ENCODE measurements at places on chromosomes 4 and X.

- DNase-seq, result no peak
Observed at GRCh38 chrX:20029728-20030127, 38.9 kb upstream of the BCLAF3 start.

DNA sequence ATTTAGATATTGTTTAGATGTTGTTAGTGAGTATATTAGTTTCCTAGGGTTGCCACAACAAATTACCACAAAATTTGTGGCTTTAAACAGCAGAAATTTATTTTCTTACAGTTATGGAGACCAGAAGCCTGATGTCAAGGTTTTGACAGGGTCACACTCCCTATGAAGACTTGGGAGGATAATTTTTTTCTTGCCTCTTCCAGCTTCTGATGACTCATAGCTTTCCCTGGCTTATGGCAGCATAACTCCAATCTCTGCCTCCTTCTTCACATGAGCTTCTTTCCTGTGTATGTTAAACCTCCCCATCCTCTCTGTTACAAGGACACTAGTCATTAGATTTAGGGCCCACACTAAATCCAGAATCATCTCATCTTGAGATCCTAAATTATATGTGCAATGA lies 20.9 kb upstream of the RAB40A start:
- DNase-seq, result no peak

DNA sequence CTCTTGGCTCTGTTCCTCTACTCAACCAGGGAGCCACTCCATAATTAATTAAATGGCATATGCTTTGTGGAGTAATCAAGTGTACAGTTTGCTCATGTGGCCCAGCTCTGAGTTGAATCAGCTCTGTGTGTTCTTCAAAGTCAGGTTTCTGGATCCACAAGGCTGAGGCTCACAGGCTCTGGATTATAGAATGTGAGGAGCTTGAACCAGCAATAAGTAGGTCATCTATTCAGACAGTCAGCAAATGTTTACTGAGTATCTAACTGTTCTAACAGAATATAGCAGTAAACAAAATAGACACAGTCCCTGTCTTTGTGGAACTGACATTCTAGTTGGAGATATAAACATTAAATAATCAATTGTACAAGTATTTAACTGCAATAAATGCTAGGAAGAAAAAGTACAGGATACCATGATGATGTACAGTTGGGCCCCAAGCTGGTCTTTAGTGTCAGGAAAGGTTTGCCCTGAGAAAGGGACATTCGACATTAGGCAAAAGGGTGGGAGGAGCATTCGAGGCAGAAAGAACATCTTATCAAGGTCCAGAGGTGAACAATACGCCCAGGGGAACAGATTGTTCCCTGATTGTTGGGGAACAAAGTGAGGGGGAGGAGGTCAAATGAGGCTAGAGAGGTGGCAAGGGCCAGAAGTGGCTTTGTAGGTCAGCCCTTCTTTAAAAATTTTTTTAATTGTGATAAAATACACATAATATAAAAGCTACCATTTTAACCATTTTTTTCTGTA lies 20.5 kb upstream of the TSR2 start:
- no peak for DNase-seq

GRCh38 chrX:23373129-23373804 lies 38.6 kb downstream of the PTCHD1 start:
- DNase-seq, result no peak

DNA sequence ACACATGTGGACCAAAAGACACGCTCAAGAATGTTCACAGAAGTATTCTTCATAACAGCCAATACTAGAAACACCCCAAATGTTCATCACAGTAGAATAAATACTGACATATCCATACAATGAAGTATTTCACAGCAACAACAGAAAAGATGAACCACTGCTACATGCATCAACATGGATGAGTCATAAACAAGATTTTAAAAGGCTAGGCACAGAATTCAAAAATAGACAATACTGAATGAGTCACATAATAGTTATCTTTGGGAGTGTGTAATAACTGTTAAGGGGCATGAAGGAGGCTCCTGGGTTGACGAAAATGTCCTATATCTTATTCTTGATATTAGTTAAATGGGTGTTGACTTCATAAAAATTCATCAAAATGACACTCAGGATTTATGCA lies 43.5 kb downstream of the CLOCK start:
- DNase-seq, result no peak

DNA sequence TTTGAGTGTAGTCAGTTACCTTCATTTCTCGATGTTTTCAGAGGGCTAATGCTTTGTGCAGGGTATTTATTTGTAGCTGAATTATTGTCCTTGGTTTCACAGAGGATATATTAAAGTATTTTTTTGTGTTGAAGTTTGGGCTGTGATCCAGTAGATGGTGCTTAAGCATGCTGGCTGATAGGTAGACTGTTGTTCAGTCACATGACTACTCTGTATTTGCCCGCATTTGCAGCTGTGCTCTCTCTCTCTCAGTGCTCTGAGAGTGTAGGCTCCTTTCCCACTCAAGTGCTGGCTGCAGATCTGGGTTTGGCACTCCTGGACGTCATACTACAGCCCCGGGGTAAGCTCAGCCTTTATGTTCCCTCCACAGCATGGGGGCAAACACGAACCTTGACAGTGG lies 21.7 kb downstream of the RAB40AL start:
- no peak for DNase-seq

DNA sequence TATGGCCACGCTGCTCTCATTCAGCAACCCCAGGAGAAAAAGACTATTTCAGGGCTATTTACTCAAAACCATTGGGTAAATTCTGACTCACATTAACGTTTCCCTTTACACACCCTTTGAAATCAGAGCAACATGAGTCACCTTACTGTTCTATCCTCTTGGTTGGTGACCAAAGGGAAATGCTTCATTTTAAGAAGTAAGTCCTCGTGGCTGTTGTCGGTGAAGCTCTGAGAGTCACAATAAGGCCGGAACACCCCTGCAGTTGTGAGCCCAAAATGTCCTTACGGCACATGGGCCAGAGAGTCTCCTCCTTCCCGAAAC lies 56.3 kb upstream of the SPRY1 start:
- no peak for DNase-seq

- no peak for DNase-seq
Observed at GRCh38 chr4:143986180-143986579, 33.0 kb downstream of the GYPB start.

- DNase-seq, result no peak
Observed at GRCh38 chr4:100555611-100556337, 38.0 kb upstream of the EMCN start.

DNA sequence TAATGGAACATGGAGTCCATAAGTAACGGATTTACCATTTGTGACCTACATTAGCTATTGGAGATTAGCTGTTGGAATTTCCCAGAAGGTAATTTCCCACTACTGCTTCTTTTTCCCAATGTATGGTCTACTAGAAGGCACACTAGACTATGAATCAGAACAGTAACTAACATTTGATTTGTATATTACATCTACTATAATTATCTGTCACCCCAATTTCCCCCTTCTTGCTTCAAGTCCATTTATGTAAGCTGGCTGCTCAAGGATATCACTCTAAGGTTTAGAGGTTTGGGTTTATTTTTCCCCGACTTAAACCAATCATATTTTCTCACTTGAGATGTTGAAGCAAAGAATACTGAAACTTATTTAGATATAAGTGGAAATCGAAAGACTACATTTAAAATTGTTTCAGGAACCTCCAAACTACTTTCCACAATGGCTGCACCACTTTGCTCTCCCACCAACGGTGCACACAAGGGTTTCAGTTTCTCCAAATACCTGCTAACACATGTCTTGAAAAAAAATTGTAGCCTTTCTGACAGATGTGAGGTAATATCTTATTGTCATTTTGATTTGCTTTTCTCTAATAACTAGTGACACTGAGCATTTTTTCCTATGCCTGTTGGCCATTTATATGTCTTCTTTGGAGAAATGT lies 33.3 kb upstream of the H2AZ1 start:
- DNase-seq, result no peak

GRCh38 chr4:140374130-140374477 lies 658 bp downstream of the SCOC start:
- DNase-seq, result no peak

DNA sequence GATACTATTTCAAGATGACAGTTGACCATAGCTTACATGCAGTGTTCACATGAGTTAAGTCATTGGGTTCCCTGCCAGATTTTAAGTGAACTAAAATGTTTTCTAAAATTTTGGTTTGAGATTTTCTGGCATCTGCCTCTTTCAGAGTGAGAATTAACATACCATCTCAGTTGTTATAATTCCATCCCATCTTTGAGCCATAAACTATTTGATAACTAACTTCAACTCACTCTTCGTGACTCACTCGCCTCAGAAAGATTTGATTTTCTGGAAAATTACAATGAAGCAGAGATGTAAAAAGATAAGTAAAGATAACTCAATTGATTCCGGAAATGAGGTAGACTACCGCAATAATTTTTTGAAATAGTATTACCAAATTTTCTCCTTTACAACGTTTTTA lies 61.8 kb downstream of the HMGB2 start:
- no peak for DNase-seq

DNA sequence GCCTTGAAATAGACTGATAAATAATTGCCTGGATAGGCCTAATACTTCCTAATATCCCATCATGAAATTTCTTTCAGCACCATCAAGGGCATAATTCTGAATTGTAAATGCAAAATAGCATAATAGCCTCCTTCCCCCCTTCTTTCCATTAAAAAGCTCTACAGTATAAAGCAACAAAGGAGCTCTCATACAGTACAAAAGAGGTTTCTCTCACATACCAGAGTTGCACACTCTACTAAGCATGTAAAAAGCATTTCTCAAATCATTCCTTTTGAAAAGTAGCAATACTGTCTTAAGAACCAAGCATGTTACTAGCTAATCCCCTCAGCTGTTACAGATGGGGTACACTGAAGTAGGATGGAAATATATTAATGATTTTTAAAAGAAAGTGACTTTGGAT lies 509.0 kb downstream of the KLHL13 start:
- no peak for DNase-seq

GRCh38 chr4:140865253-140866217 lies 109.3 kb upstream of the TBC1D9 start:
- no peak for DNase-seq

DNA sequence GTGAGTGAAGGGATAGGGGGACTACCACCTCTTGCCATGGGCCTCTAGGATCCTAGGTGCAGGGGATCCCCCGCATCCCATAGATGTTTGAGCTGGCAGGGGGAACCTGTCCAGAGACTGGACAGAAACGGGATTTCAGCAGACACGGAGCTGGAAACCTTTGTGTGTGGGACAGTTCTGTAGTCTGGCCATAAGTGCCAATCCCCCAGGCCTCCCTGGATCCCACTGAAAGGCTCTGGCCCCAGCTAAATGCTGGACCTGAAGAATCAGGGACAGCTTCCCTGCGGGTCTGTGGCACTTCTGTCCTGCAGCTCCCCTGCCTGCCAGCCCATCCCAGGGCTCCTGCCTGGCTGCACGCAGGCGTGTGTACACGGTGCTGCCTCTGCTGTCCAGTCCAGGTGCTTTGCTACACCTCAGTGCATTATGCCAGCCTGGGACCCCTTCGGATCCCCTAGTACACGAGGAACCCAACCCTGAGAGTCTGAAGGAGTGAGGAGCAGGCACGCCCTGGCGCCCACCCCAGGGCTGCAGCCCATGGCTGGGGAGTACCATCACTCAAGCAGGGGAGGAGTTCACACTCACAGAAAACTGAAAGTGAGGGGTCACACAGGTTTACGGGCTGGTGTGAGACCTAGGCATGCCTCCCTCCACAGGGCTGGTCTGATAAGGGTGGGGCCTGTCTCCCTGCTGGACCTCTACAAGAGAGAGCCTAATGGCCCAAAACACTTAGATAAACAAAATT lies 703.0 kb downstream of the ARAP2 start:
- no peak for DNase-seq

GRCh38 chr4:14877246-14878225 lies 124.7 kb upstream of the CPEB2 start:
- DNase-seq, result no peak

GRCh38 chrX:133869270-133869669 lies 116.1 kb downstream of the GPC3 start:
- no peak for DNase-seq

- no peak for DNase-seq
Observed at GRCh38 chr4:174457468-174457867, 64.8 kb downstream of the HPGD start.

DNA sequence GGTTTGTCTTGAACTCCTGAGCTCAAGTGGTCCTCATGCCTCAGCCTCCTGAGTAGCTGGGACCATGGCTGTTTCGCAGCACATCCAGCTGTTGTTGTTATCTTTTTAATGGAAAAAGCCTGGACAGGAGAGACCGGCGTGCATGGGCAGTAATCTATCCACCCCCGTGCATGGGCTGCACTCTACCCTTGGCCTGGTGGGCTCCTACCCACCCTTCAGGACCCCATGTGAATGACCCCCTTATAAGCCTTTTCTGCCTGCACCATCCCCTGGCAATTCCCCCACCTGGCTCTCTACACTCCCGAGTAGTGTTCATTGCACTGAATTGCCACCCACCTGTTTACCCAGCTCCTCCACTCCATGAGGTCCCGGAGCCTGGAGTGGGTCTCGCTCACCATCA lies 18.9 kb upstream of the HTRA3 start:
- no peak for DNase-seq

GRCh38 chr4:168540086-168540485 lies 43.2 kb downstream of the PALLD start:
- no peak for DNase-seq

- DNase-seq, result no peak
Observed at GRCh38 chr4:7185487-7186030, 6.8 kb upstream of the SORCS2 start.

DNA sequence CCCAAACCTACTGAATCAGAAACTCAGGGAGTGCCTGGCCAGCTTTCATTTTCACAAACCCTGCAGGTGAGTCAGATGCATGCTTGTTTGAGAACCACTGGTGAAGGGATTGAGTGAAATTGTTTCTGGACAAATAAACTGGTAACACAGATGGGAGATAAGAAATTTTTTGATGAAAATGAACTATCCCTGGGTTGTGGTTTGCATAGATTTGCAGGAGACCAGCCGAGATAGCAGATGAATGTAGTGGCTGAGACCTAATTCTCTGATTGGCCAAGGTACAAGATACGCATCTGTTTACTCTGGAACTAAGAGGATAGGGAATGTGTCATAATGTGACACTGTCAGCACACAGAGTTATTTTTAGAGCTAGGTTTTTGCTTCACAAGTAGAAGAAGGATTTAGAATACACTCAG lies 117.8 kb upstream of the NOCT start:
- DNase-seq, result no peak

GRCh38 chr4:139641218-139641617 lies 24.4 kb upstream of the MGST2 start:
- no peak for DNase-seq

DNA sequence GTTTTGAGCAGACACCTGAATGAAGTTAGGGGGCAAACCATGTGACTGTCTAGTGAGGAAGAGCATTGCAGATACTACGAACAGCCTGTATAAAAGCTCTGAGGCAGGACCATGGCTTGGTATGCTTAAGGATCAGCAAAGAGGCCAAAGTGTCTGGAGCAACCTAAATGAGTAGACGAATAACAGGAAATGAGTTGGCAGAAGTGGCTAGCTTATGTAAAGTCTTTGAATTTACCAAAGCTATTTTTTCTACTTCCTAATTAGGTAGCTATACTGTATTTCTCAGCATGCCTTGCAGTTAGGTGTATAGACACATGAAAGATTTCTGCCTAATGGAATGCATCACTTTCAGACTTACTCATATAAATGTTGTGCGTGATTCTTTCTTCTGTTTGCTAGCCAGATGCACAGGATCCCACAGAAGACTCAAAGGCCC lies 9.3 kb upstream of the GPRIN3 start:
- DNase-seq, result no peak

Measured in activated CD4-positive, alpha-beta T cell treated with anti-CD3 and anti-CD28 coated beads, Interleukin-2, amount 50 U/mL, for 4 hours (primary cell).